ENCODE measurements at places on chromosomes 12 and 14.

- DNase-seq: no peak
Measured at GRCh38 chr12:83224012-83224411, 537.3 kb downstream of the TMTC2 start.

DNA sequence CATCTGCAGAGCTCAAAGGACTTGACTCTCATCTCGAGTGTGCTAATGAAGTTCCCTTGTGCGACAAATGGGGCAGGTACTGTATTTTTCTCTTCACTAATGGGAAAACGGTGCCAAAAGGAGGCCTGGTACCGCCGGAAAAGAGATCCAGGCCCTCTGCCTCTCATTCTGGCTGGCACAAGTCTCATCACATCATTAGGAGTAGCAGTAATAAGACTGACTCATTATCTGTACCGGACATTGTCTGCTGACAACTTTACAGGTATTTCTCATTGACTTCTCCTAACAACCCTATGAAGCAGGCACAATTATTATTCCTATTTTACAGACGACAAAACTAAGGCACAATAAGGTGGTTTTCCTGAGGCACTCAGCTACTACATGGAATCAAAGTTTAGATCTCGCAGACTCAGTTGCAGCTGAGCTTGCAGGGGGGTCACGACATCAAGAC, 668 bp downstream of the APPL2 start:
- DNase-seq: peak; percentile 11

DNA sequence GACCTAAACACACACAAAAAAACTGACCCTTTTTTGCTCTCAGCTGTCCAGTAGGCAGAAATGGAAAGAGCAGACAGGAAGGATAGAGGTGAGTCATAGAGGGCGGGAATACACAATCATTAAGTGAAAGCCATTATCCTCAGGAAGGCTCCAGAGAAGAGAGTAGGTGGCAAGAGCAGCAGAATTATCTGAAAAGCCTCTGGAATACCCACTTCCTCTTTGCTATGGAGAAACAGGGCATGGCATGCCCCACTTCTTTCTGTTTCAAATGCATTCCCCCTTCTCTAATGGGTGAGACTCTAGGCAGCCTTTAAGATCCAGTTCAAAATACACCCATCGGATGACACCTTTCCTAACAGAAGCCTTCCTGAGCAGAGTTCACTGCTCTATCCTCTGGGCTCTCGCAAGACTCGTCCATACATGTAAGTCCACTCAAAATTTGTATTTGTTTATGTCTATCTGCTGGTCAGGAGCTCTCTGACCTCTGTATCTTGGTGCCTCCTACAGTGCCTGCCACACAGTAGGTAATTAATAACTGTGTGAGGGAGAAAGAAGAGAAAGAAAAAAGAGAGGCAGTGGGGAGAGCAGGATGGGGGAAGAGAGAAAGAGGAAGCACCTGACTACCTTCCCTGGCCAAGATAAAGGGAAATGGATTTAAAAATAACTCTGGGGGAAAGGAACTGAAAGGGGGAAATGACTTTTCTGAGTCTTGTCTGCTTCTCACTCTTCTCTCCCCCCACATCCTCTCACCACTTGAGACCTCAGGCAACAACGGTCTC, 8.5 kb downstream of the KLHL33 start:
- DNase-seq: peak; percentile 48

DNA sequence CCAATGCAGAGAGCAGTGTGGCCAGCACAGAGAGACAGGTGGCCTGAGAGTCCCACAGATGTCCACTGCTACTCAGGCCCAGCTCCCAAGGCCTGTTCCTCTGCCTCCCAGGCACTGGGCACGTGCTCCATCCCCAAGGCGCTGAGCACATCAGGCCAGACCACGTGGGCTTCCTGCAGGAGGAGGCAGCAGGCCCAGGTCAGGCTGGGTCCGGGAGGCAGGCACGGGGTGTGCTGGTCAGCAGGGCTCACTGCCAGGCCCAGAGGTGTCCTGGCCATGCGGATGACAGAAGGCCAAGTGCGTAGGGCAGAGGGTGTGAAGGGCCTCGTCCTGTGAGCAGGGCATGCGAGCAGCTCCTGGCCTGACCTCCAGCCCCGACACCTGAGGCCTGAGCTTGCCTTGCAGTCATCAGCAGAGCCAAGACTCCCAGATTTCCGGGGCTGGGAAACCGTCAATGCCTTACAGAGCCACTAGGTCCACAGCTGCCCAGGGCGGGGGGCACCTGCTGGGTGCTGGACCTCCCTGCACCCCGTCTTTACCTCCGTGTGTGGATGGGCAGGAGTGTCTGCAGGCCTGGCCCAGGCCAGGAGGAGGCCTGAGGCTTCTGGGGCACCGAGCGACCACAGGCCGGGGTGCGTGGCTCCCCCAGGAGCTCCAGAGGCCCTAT, 14.9 kb downstream of the TRMT61A start:
- DNase-seq: no peak

GRCh38 chr14:94312481-94313246, 10.5 kb downstream of the SERPINA6 start:
- no peak for DNase-seq

DNA sequence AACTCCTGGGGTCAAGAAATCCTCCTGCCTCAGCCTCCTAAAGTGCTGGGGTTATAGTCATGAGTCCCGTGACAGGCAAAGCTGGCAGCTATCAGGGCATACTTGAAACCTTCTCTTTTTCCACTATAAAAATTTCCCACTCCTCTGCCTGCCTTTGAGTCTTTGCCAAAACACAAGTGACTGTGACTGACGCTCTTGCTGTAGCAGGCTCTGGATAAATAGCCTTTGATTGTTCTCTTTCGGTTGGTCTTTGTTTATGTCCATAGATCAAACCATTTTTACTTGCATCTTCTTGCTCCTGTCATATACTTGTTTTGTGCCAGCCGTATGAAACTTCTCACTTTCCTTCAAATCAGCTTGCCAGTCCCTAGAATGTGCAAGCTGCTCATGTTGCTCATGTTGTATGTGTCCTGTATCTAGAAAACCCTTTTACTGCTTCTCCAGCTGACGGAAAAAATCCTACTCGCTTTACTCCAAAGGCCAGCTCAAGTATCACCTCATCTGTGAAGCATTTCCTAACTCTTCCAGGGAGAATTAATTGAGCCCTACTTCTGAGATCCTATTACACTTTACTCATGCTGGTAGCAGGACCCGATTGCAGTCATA, 73.1 kb downstream of the RESF1 start:
- DNase-seq: no peak

- no peak for DNase-seq
Measured at GRCh38 chr12:42729535-42729900, 140.0 kb upstream of the PRICKLE1 start.

DNA sequence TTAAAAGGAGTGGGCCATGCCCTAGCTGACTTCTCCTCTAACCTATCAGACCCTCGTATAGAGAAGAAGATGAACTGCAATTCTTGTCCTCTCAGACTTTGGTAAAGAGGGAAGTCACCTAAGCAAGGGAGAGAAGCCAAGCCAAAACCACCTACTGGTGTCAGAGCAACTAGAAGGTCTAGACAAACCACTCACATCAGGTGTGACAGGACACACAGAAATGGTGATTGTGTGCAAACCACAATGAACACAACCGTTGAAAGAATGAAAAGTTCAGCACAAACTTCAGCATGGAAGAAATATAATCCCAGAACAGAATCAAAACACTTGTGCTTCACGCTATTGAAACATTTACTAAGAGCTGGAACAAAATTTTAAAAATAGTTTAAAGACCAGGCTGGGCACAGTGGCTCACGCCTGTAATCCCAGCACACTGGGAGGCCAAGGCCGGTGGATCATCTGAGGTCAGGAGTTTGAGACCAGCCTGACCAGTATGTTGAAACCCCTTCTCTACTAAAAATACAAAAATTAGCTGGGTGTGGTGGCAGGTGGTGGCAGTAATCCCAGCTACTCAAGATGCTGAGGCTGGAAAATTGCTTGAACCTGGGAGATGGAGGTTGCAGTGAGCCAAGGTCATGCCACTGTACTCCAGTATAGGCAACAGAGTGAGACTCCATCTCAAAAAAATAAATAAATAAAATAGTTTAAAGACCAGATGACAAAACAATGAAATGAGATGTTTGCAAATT, 56.2 kb upstream of the NTF3 start:
- DNase-seq: no peak

- no peak for DNase-seq
Measured at GRCh38 chr12:80056845-80057244, 42.5 kb upstream of the OTOGL start.

DNA sequence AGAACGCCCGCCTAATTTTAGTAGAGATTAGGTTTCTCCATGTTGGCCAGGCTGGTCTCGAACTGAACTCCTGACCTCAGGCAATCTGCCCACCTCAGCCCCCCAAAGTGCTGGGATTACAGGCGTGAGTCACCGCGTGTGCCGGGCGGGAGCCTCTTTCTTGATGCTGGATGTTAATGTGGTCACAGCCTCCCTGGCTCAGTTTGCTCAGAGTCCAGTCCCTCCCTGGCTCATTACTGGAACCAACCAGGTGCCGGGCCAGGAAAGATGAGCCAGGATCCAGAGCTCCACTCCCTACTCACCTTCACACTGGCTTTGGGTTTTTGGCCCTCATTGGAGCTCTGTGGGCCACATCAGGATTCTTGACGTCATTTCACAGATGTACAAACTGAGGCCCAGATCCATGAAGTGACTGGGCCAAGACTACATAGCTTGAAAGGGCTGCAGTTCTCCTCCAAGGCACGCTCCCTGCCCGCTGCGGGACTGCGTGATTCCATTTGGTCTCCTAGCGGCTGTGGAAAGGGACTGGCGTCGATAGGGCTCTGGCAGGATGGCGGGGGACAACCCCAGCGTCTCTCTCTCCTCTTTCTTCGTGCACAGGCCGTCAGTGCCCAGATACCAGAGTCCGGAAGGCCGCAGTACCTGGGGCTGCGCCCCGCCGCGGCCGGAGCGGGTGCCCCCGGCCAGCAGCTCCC, 5.1 kb upstream of the SHMT2 start:
- DNase-seq: no peak

GRCh38 chr14:63991833-63992232, 139.0 kb downstream of the SYNE2 start:
- DNase-seq: peak; percentile 40

GRCh38 chr14:28780843-28781820, 14.5 kb downstream of the FOXG1 start:
- no peak for DNase-seq

DNA sequence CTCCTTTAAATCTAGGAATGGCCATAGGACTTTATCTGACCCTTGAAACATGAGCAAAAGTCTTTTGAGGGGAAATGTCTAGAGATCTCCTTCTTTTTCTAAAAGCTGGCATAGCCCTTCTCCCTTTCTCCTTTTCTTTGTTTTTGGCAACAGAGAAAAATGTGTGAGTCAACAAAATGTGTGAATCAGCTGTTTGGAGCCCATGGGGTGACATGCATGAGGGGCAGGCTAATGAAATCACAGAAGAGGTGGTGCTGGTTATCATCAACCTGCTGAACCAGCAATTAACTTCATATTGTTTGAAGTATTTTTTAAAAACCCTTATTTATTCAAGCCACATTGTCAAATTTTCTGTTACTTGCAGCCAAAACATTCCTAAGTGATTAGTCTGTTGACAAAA, 132.3 kb downstream of the CCDC59 start:
- no peak for DNase-seq

GRCh38 chr14:39266871-39267607, 33.3 kb downstream of the MIA2 start:
- DNase-seq: peak; percentile 86

DNA sequence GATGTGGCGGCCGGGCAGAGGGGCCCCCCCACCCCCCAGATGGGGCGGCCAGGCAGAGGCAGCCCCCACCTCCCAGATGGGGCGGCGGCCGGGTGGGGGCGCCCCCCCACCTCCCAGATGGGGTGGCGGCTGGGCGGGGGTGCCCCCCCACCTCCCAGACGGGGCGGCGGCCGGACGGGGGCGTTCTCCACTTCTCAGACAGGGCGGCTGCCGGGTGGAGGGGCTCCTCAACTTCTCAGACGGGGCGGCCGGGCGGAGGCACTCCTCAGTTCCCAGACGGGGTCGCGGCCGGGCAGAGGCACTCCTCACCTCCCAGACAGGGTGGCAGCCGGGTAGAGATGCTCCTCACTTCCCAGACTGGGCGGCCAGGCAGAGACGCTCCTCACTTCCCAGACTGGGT, 469.8 kb downstream of the PCNX1 start:
- DNase-seq: no peak

DNA sequence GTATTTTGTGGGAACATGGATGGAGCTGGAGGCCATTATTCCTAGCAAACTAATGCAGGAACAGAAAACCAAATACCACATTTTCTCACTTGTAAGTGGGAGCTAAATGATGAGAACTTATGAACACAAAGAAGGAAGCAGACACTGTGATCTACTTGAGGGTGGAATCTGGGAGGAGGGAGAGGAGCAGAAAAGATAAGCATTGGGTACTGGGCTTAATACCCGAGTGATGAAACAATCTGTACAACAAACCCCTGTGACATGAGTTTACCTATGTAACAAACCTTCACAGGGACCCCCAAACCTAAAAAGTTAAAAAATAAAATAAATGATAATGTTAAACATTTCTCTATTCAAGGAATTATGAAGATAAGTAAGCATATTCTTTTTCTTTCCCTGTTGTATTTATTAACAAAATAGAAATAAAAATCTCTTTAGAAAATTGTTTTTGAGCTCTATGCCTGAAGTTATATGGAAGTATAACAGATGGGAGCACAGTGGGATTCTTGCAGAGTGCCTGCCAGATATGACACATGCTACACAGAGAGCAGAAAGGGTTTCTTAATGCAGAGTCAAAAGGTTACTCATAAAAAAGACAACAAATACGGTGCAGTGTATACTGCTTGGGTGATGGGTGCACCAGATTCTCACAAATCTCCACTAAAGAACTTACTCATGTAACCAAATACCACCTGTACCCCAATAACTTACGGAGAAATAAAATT, 52.0 kb upstream of the SYNE2 start:
- no peak for DNase-seq

DNA sequence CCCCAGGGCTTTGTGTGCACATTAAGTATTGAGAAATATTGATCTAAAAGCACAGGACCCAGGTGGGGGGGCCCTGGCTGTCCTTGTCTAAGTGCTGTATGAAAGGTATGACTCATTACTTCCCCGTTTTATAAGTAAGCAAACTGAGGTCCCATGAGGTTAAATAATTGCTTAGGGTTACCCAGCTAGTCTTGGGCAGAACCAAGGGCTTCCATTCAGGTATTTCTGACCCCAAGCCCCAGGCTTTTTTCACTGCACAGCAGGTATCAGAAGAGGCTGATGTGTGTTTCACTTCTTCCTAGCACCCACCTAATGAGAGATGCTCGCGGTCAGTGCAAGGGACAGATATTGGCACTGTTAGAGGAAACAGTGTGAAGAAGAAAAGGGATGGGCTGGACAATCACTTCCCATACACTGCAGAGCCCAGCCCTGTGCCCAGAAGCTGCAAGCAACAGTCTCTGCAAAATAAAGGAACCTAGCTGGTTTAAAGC, 4.7 kb upstream of the TC2N start:
- DNase-seq: peak; percentile 75

- DNase-seq: no peak
Measured at GRCh38 chr12:112331886-112332285, 50.3 kb downstream of the HECTD4 start.

DNA sequence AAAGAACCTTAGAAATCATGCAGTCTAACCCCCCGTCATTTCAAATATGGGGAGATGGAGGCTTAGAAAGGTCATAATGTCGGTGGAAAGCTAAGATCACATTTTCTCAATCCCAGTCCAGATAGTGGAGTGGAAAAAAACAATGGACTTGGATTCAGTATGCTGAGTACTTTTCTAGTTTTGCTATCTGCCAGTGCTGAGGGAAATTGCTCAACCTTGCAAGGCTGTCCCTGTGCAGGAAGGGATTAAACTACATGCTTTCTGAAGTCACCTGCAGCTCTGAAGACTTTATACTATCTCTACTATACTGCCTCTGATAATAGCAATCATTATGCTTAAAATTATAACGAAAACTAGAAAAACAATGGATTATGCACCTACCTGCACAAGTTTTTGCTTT, 272.8 kb downstream of the LRIG3 start:
- DNase-seq: no peak

Measured in activated CD4-positive, alpha-beta T cell treated with anti-CD3 and anti-CD28 coated beads, Interleukin-2, Interleukin-6, amounts not matched to agents 100 ng/mL and 50 ng/mL, durations not matched to agents 16 hours and 8 hours (primary cell).